Renal cortical epithelial cell (primary cell): ENCODE measurements at places on chromosomes 5 and 9.
A peak's percentile ranks its signal among the peaks of the same experiment; 100 is the strongest.

DNA sequence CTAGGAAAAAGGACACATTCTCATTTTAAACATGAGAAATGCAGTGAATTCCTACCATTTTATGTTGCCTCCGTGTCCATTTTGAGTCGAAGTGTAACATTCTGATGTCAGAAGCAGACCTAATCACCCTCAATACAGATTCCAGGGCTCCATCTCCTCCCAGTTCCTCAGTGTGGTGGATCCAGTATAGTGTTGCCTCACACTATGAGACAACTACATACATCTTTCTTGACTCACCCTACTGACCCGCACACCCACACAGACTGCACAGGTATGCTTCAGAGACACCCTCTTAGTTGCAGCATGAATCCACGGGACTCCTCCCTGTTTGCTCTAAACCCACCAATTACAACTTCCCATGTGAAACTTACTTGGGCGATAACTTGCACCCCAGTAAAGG, 564.9 kb downstream of the SEMA5A start:
- peak; percentile 14 for DNase-seq

DNA sequence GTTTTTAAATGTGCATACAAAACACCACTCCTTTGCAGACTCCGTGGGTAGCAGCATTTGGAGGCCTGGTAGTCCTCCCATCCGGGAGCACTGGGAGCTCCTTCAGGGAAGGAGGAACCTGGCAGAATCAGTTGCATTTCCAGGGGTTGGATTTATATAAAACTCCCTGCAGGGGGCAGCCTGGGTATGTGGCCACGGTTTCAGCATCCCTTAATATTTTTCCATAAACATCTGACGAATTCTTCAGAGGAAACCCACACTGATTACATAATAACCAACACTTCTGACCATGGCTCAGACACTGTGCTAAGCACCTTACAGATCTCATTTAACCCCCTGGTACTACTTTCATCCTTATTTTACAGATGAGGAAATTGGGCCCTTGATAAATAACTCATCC, 6.1 kb upstream of the AFAP1L1 start:
- DNase-seq: no peak

DNA sequence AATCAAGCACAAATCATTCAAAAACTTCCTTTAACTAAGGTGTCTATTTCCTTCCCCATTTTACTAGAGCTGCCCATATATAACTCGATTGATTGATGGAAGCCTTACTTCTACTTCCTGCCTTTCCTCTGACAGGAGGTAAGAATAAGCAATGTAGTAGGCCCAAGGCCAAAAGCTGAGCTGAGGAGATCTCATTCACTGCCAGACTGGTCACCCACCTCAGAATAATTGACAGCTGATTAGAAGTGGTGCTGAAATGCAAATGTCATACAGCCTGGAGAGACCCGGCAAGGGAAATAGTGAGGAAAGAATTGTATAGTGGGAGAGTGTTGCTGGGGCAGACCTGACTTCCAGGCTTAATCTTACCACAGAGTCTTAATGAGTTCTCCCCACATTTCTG, 239.9 kb downstream of the SAXO1 start:
- DNase-seq: no peak

GRCh38 chr5:179297486-179298180, 47.6 kb downstream of the ADAMTS2 start:
- no peak for DNase-seq

GRCh38 chr5:168889039-168889438, 309.9 kb upstream of the PANK3 start:
- DNase-seq: no peak

DNA sequence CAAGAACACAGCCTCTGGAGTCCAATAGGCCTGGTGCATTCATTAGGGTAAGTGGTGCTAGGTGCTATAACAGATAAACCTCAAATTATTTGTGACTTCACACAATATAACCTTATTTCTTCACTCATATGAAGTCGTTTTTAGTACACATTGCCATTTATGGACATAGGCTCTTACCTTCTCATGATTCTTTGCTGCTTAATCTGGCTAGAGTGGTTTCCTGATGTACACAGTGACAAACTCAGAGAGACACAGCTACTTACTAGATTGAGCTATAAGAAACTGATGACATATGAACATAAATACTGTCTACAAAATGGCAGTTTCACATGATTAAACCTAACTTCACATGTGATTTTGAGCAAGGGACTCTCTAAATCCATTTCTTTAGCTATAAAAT, 14.2 kb upstream of the SUB1 start:
- DNase-seq: no peak

- DNase-seq: peak; percentile 43
These were observed 50.2 kb upstream of the RNF38 start for GRCh38 chr9:36450110-36450732.

GRCh38 chr9:7097040-7097715, 339.4 kb downstream of the KDM4C start:
- DNase-seq: no peak

GRCh38 chr9:37062336-37062735, 28.3 kb upstream of the PAX5 start:
- DNase-seq: no peak

- peak; percentile 97 for DNase-seq
These were observed 304.1 kb downstream of the ARRDC3 start for GRCh38 chr5:91079037-91079436.

DNA sequence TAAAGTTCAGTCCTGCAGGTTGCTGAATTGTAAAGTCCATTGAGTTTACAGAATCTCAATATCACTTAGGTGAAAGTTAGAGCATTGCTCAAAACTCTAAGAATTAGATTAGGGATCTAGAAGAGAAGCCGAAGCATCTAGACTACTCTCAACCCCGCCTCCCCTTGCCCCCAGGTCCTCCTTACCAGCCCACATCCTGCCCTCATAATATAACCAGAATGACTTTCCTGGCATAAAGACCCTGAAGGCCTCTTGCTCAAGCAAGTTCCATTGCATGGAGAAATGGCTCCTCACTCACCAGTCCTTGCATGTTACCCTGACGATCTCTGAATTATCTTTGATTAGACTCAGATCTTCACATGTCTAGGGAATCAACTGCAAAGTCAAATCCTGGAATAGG, 78.8 kb downstream of the SPATA31C2 start:
- no peak for DNase-seq

- no peak for DNase-seq
These were observed 20.4 kb upstream of the CEP72 start for GRCh38 chr5:591746-592145.

- DNase-seq: no peak
These were observed 15.9 kb downstream of the GRHPR start for GRCh38 chr9:37438359-37438758.

- no peak for DNase-seq
These were observed 1.9 kb downstream of the OCLN start for GRCh38 chr5:69494452-69494851.

GRCh38 chr5:138354926-138355378, 2.5 kb downstream of the KDM3B start:
- DNase-seq: peak; percentile 92

- DNase-seq: no peak
These were observed 94.6 kb upstream of the EGFLAM start for GRCh38 chr5:38163636-38164237.

GRCh38 chr5:84729326-84729725, 344.6 kb upstream of the EDIL3 start:
- DNase-seq: no peak

DNA sequence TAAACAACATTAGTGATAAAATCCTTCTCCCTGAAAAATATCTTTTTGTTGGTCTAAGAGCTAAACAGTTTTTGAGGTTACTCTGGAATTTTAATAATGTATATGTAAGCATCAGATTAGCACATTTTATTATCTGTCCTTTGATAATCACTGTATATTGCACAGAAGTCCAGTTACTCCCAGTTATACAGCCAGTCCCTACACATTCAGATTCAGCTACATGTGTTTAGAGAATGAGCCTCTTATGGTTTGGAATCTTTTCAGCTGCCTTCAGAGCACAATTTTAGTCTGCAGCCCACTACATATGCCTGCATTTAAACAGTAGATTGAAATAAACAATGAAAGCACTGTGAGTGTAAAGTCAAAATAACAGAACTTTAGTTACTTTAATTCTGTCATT, 438.2 kb downstream of the ARHGEF28 start:
- DNase-seq: no peak

DNA sequence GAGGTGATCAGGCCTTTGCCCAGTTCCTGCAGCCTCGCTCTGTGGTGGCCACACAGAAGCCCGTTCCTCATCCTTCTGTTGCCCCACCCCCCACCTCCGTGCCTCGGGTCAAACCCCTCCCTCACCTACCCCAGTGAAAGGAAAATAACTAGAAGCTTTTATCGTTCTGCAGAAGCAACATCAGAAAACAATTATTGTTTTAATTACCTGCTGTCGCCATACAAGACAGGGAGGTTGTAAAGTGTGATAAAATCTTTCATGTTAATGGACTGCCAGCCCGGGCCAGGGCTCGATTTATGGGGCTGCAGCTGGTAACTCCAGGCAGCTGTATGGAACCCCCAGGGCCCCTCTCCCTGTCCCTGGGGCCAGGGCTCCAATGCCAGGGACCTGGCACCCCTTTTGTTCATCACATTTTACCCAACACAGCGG, 20.6 kb downstream of the UNC5A start:
- no peak for DNase-seq

- peak; percentile 6 for DNase-seq
These were observed 16.6 kb downstream of the SPTLC1 start for GRCh38 chr9:92098638-92099037.

- DNase-seq: no peak
These were observed 39.2 kb downstream of the NADK2 start for GRCh38 chr5:36202521-36202961.

DNA sequence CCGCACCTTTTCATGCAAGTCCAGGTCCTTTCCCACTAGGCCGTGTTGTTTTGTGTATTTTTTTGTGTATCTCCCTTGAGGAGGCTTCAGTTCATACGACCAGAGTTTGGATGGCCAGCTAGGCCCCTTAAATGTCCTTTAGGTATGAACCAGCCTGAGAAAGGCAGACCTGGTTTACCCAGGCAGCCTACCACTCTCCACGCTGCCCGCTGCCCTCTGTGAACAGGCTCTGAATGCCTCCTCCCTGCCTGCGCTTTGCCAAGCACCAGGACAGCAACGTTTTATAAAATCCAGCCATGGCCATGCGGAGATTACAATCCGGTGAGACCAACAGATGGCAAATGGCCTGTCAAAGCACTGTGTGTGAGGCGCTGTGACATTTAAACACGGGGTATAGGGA, 626 bp upstream of the CLTB start:
- DNase-seq: no peak

DNA sequence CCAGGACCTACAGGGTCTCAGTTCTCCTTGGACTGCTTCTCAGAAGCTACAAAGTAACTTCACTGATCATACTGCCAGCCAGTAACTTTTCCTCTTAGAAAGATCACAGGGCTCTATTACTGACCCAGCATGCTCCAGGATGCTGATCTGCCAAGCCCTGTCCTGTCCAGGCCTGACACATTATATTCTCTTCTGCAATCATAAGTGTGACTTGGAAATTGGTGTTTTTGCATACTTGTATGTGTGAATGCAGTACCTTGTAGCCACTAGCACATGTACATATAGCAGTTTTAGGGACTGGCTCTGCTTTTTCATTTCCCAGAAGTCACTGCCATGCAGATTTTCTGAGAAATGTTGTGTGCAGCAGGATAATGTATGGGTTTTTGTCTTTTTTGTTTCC, 40.1 kb upstream of the CCNH start:
- DNase-seq: no peak

DNA sequence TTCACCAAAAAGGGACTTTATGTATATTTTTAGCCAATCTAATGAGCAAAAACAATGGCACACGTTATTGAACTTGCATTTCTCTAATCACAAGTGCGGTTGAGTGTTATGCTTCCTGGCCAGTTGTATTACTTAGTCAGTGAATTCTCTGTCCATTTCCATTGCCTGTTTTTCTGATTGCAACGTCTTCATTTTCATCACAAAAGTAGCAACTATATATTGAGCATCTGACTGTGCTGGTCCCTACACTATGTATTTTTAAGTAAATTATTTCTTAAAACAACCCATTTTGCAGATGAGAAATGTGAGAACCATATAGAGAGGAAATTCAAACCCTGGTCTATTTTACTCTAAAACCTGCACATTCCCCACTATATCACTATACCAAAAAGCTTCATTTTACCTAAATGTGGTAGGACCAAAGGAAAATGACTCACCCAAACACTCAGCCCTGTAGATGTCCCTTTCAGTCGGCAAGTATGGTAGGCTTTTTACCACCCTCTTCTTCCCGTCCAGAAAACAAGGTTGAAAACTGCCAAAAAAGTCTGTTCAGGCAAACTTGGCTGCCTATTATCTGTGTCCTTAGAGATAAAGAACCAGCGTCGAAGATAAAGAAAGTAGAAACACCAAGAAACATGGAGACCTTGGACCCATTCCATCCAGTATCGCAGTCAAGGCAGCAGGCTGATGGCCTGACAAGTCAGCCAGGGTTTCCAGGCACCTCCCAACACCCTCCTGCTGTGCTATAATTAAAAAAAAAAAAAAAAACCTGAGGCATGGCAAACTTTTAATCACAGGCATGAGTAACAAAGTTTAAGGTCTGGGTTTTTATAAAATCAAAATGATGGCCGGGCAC, 18.8 kb upstream of the FAM13B start:
- DNase-seq: no peak

DNA sequence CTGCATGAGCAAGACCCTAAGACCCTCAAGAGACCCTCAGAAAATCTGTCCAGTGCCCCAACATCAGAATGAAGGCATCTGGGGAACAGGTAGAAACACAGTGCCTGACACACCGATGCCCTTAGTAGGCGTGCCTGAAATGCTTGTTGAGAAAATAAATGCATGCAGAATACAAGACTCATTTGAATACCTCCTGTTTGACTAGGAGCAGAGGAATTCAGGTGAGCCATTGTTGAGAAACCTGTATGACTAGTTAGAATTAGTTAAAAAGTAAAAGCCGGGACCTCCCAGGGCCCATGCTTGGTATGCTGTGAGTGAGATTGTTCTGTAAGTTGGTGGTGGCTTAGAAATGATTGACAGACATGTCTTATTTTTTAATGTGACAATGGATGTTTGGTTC, 55.0 kb downstream of the WWC1 start:
- peak; percentile 98 for DNase-seq

DNA sequence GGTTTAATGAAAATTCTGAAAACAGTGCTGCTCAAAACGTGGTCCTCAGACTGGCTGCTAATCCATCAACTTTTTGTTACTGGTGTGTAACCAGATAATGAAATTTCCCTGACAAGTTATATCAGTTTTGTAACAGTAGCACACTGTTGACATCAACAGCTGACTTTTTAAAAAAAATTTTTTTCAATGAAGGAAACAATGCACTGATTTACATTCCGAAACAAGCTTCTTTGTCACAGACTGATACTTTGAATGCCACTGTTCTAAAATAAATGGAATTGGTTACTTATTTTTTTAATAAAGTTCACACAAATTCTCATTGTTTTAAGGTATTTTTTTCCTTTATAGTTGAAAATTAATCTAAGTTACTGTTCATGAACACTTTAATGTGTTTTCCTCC, 169.1 kb downstream of the NIPBL start:
- DNase-seq: no peak

DNA sequence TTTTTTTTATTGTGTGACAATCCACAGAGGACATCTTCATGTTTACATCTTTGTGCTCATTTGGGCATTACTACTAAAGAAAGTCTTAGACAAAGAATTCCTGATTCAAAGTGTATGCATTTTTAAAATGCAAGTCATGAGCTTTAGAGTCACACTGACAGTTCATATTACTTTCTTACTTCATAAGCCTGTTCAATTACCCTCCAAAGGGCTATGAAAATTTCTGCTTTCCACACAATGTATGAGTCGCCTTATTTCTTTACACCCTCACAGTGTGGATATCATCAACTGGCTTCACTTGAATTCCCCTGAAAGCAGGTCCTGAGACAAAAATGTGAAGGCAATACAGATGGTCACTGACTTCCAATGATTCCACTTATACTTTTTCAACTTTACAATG, 280.4 kb upstream of the PTGER4 start:
- DNase-seq: peak; percentile 47
